ENCODE measurements at places on chromosomes 5 and 9.

- no peak for DNase-seq
Measured at GRCh38 chr5:138752341-138752950, 779 bp upstream of the CTNNA1 start.

DNA sequence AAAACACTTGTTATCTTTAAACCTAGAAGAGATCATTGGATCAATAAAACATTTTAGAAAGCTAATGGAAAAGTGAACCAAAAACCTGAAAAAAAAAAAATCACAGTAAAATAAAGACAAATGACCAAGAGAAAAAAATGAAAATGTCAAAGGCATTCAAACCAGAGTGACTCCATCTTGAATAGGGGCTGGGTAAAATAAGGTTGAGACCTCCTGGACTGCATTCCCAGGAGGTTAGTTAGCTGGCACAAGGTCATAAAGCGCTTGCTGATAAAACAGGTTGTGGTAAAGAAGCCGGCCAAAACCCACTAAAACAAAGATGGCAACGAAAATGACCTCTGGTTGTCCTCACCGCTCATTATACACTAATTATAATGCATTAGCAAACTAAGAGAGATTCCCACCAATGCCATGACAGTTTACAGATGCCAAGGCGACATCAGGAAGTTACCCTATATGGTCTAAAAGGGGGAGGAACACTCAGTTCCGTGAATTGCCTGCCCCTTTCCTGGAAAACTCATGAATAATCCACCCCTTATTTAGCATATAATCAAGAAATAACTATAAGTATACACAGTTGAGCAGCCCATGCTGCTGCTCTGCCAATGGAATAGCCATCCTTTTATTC, 116.7 kb upstream of the NEK6 start:
- no peak for DNase-seq

- DNase-seq: no peak
Measured at GRCh38 chr9:96251451-96251850, 50.5 kb downstream of the HSD17B3 start.

DNA sequence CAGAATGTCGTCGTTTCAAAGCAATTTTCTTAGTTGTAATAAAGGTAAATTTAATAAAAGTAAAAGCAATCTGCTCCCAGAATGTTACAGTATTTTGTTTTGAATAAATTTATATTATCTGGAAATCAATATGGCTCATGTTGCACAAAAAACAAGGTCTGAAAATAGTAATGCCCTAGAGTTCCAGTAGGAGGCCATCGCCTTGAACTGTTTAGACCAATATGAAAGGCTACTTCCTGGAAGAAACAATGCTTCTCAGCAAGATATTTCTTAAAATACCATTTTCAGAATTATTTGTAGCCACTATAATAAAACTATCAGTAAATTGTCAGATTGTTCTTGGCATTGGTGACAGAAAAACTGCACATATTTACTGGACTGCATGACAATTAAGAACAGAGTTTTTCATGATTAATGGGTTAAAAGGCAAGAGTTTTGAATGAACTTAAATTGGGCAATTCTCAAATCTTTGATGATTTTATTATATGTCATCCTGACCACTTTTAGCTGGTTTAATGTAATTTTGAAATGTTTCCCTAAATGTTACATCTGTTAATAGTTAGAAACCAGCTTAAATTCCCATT, 153.2 kb downstream of the COMMD10 start:
- DNase-seq: no peak

DNA sequence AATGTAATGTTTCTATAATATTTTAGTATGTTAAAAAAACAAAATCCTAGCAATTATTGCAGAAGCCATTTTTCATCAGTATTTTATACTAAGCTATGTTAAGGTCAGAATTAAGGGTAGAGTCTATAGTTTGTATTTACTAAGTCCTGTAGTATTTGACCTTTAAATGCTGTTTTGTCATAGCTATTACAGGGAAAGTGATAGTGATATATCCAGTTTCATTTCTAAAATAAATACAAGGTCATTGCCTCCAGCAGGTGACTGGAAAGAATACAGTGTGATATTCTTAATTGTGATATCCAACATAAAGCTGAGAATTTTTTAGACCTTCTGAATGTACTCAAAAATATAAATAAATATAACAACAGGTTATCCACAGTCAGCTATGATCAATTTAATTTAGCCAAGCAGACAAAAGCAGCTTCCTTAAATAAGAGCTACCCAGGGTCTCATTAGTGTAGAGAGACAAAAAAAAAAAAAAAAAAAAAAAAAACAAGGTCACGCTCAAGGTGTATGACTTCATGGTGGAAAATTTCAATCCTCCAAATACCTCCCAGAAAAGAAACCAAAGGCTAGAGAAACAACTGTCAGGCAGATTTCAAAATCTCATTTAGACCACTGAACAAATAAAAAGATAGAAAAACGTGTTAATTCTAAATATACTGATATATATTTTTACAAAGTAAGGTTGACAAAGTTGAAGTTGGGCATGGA, 278.7 kb downstream of the HCN1 start:
- no peak for DNase-seq

DNA sequence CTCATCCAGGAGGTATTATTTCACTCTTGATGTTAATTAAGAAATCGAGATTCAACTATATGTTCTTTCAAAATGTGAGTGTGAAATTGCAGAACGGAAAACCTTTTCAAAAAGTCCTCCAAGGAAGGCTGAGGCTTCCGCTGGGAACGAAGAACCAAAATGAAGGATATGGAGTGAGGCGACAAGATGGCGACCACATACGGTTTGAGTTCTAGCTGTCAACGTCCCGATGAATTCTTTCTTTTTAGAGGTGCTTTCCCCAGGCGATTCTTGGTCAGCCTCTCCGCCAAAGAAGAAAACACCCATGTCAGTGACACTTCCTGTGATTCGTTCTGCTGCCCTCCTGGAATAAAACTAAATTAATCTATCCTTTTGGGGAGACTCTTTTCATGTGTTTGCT, 78.3 kb upstream of the ADAMTS16 start:
- DNase-seq: no peak

DNA sequence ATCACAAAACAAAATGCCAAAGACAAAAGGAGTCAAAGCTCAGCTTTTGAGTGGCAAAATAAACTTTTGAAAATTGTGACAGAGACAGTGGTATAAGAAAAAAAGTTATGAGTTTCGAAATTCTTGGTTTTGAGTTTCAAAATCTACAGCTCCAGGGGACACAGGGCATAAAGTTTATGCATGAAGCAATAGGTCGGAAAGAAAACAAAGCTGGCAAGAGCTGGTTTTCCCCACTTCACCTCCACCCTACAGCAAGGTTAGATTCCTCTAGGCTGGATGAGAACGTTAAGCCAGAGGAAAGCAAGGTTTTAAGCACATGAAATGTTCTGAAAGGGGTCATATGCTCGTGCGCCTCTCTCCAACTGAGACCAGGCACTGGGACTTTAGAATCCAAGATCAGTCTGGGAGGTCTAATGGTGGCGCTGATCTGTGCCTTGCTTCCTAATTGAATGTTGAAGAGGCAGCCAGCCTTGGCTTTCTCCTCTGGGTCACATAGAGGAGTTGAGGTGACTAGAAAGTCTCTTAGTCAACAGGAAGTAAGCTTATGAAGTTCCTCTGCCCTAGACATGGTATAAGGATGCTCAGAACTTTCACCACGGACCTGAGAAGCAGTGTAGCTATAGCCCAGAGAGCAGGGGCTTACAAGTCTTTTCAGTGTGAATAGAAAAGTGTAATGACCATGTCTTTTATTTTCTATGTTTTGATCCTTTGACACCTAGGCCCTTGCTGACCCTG, 167.7 kb upstream of the DMAC1 start:
- no peak for DNase-seq

GRCh38 chr5:133753856-133754255, 141.5 kb upstream of the FSTL4 start:
- no peak for DNase-seq

GRCh38 chr9:84953252-84953773, 283.8 kb downstream of the NTRK2 start:
- no peak for DNase-seq

DNA sequence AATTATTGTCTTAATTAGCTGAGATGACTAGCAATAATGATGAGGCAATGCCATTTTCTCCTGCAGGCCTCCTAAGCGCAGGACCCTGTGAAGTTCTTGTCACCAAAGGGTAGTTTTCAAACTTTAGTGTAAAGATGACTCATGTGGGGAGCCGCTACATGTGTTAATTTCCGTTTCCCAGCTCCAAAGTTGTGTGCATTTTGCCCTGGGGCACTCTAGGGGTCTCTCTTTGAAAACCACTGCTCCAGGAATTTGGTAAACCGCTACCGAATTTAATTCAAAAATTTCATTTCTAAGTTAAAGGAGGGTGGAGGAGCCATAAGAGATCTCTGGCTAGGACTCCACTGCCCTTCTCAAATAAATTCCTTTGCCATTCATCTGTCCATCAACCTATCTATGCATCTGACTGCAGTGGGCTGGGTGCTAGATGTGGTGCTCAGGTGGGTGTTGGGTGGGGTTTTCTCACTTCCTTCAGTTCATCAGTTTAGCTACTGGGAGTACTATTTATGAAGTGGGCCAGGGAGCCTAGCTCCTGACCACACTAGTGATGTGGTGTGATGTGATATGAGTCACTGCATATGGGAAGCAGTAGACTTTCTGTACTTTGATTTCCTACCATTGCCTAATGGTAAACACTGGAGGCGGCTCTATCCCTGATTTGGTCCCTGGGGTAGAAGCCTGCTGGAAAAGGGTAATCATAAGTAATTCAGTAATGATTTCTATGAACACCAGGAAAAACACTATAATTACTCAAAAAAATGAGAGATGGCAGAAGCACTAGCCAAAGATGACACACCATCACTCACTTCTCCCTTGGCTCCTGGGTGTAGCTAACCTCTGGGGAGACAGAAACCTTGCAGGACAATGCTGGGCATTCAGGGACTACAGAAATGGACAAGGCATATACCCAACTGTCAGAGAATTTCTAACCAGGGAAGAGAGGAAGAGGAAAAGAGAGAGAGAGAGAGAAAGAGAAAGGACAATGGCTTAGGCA, 4.0 kb upstream of the ZSWIM6 start:
- DNase-seq: no peak

DNA sequence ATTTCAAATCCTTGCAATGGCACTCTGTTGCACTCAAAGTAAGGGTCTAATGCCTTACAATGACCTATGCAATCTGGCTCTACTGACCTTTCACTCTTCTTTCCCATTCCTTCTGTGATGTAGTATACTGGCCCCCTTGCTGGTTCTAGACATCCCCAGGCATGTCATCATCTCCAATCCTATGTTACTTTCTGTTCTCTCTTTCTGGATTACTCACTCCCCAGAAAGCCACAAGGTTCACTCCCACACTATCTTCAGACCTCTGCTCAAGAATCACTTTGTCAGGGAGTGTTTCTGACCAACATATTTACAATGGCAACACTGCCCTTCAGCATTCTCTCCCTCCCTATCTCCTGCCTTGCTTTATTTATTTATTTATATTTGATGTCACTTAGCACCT, 802.2 kb upstream of the WWC1 start:
- DNase-seq: no peak

DNA sequence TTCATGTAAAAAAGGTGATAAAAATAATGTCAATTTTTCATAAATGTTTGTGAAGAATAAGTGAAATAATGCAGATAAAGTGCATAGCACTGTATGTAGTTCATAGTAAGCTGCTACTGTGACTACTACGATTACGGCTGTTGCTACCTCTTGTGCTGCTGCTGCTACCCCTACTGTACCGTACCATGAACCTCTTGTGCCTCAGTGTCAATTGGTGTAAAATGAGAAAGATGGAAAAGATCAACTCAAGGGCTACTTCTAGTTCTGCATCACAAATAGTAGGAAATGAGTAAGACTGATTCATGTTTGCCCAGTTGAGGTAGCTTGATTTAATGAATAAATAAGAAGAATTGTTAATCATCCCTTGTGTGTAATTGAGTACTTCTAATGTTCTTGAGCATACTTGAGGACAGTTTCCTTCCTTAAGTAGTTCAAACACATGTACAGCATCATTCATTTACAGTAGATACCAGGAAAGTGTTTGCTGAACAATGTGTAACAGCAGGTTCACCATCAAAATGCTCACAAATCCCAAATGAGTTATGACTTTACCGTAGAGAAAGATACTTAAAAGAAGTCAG, 200.0 kb upstream of the ATP10B start:
- DNase-seq: no peak

DNA sequence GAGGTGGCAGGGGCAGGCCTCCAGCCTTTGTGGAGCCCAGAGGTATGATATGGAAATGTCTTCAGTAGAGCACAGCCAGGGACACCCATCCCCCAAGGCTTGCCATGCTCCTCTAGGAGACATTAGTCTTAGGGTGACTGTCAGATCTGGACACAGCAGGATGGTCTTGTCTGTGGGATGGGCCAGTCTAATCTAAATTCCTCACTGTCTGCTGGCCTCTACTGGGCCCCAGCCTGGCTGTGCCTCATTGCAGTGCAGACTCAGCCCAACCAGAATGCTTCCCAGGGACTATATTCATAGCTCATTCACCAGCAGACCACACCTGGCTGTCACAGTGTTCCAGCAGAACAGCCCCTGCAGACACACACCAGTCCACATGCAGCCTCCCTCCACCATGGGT, 129.5 kb upstream of the MRPS30 start:
- no peak for DNase-seq

DNA sequence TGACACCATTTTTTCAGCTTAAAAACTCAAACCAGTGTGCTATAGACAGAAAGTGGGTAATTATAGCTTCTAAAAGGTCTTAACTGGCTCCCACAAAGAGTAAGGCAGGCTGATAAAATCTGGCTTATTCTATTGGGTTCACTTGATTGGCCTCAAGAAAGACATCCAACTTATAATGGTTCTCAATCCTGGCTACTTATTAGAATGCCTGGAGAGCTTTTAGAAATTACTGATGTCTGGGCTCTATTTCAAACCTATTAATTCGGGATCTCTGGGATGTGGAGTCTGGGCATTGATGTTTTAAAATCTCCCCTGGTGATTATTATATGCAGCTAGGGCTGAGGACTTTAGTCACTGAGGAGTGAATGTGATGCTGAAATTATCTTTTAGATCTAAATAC, 188.0 kb downstream of the TARS1 start:
- no peak for DNase-seq

GRCh38 chr5:166340039-166340438, 1951.4 kb upstream of the WWC1 start:
- DNase-seq: no peak

GRCh38 chr5:172542651-172543131, 88.4 kb upstream of the SH3PXD2B start:
- DNase-seq: no peak

DNA sequence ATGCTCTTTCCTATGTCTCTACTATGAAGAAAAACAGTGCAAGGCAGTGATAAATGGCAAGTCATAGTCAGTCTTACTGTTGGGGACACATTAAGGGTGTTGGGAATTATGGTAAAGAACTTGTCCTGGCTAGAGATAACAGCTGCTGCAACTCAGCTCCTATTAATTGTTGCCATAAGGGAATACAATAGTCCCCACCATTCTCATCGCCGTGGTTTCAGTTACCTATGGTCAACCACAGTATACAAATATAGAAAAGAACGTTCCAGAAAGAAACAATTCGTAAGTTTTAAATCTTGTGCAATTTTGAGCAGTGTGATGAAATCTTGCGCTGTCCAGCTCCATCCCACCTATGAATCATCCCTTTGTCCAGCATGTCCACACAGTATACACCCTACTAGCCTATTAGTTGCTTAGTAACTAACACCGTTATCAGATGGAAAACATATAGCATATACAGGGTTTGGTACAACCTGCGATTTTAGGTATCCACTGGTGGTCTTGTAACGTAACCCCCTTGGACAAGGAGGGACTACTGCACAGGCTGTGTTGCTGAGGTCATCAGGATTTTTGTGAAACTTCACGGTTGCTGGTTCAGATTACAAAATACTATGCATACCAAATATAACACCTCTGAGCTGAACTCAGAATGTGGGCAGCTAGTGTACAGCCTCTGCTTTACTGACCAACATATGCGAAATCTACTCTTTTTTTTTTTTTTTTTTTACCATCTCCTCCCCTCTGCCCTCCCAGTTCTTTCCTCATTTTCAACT, 53.5 kb downstream of the ZFR start:
- DNase-seq: no peak
